ENCODE measurements at places on chromosomes 3 and 15.

GRCh38 chr3:6113338-6113737 is 747.6 kb upstream of the GRM7 start:
- no peak for DNase-seq

- no peak for DNase-seq
Measured at GRCh38 chr15:101709466-101709865, 14.8 kb downstream of the TARS3 start.

- no peak for DNase-seq
Measured at GRCh38 chr3:46609944-46610722, 2.2 kb upstream of the FAM240A start.

DNA sequence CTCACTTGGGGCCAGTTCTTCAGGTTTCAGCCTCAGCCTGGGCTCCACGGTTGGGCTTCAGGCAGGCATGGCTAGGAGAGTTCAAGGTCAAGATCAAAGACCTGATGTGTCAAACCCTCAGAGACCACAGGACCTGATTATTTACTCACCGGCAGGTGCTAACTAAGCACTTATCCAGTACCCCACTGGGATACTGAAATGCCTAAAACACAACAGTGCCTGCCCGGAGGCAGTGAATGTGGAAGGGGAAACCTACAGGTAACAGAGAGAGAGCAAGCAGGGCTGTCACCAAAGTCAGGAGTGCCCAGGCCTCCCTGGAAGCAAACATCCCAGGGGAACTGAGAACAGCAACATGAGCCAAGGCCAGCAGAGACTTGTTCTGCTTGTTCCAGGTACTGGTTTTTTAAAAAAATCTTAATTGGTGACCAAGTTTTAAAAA is 6.7 kb downstream of the IDH2 start:
- DNase-seq, result no peak

GRCh38 chr15:64623347-64623996 is 151.9 kb downstream of the RBPMS2 start:
- no peak for DNase-seq

- DNase-seq, result no peak
Measured at GRCh38 chr3:184603151-184604030, 41.8 kb downstream of the EPHB3 start.

DNA sequence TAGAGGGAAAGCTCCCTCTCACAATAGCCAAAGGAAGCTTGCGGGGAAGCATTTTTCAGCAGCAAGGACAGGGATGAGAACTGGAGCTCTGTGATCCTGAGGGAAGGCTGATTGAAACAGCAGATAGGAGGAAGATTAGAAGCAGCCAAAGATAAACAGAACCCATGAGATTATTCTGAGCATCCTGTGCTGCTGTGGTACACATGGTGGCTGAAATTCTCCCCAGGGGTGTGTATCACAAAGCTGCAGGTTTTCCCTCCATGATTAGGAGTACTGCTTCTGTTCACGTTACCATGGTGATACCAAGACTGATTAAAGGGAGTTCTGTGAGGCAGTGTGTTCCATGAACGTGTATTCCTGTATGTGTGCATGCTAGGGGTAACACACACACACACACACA is 30.3 kb upstream of the PSMD6 start:
- no peak for DNase-seq

GRCh38 chr15:100471933-100472332 is 56.8 kb downstream of the CERS3 start:
- DNase-seq, result no peak

DNA sequence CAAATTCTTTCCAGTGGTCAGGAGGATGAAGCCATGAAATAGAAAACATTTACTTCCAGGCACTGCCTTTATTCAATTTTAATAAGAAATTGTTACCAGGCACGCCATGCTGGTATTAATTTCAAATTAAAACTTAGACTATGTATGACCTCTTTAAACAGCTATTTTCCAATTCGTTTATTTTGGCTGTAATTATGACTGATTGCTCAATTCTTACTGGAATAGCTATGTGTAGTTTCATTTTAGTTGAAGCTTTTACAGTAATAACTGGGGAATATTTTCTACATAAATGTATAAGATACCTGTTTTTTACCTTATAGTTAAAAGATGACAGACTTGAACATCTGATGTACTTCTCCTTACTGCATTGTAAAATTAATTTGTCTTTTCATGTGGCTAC is 480.0 kb upstream of the GOLIM4 start:
- no peak for DNase-seq

DNA sequence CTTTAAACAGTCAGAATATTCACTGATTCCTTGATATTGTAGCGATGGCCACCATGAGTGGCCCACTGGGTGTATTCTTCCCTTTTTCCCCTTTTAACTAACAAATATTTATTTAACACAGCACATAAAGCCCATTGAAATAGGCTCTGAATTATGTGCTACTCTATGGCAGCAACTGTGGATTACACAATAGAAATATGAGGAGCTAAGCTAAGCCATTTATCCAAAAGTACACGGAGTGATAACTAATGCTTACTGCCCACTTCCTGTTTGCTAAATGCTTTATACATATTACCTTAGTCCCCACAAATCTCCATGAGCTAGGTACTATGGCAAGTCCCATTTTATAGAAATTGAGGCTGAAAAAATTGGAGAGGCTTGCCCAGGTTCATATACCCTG is 17.9 kb downstream of the ILDR1 start:
- no peak for DNase-seq

GRCh38 chr3:46595819-46596314 is 16.5 kb upstream of the FAM240A start:
- no peak for DNase-seq

- DNase-seq, result no peak
Measured at GRCh38 chr3:24067483-24067882, 122.4 kb downstream of the NR1D2 start.

DNA sequence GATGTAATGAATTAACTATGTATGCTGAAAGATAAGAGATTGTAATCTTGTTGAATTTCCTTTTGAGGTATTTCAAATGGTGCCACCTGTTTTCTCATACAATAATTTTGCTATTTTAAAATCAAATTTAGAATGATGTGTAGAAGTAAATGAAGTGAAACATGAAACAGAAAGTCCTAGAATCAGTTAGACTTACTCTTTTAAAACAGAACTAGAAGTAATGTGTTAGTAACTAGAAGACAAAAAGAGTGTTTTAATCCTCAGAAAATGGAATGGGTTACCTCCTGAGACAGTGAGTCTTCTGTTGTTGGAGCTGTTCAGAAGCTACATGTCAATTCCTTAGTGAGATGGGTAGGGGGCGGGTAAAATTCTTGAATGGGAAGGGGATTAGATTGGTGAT is 8.1 kb upstream of the MAP2K5 start:
- no peak for DNase-seq

DNA sequence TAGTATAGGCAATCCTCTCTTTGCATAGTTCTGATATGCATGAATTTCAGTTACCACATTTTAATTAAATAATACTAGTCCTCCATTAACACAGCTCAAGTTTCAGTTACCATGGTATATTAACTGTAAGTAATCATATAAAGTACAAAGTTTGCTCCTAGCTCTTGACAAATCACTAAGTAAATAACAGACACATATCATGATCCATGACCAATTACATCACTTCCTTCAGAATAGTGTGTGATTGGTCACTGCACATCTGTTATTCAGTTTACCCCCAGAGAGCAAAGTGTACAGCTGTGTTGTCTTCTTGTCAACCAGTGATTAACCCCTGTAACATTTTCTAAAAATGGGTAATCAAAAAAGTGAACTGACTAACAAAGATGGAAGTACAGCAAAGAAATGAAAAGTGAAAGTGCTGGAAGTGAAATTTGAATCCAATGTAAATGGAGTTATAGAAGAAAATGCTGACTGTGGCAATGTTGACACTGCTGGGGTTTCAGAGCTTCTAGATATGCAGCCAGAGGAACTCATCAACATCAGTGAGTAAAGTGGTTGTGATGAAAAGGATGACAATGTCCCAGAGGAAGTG is 30.2 kb upstream of the LEKR1 start:
- no peak for DNase-seq

DNA sequence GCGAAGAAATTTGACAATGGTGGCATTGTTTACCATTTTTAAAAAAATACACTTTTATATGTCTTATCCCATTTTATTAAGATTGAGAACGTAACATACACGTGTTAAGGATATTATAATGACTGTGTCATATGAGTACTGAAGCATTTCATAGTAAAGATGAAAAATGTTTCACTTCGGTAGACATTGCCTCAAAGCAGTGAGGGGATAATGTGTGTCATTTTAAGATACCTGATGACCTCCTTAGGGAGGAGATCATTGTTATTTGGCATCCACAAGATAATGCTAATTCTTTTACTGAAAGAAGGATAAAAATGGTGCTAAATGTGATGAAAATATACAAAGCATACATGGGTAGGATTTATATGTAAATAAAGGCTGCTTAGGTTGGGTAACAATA is 107.3 kb downstream of the STAC start:
- no peak for DNase-seq

GRCh38 chr3:127568586-127568985 is 21.9 kb downstream of the TPRA1 start:
- no peak for DNase-seq

DNA sequence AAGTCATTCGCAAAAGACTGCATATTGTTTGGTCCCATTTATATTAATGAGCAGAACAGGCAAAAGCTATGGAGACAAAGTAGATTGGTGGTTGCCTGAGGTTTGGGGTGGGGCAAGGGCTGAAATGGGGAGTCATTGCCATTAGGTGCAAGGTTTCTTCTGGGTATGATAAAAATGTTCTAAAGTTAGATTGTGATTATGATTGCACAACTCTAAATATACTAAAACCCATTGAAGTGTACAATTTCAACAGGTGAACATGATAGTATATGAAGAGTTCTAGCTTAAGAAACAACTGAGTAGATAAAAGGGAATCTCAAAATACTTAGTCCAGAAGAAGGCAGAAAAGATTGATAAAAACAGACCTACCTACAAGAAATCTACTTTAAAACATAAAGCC is 56.7 kb downstream of the PAK2 start:
- DNase-seq, result no peak

DNA sequence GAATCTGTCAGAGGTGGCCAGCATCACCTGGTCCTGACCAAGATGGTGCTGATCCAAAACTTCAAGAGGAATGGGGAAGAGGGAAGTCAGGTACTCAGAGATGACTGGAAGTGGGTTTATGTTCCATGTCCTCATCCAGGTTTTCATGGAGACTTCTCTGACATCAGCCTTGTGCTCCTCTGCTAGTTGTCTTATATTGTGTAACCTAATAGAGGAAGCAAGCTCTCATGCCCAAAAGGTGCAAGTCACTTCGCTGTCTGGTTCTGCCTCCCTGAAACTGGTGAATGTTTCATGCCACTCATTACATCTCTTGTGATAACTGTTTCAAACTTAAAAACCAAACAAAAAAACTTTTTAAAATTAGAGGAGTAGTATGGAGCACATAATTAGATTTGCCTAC is 127.2 kb upstream of the MANF start:
- DNase-seq, result no peak

DNA sequence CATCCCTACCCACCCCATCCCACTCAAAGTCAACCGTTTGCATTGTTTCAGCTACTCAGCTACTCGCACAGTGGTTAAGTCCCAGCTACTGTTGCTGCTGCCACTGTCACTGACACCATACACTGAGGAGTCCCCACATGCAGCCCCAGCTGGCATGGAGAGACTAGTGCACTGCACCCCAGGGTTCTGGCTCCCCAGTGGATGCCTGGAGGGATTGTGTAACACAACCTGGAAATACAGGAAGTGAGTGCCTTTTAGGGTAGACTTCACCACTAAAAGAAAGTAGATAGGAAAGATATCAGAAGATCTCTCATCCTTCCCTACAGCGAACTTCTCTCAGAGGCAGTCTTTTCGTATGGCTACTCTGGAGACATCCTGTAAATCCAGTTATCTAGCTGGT is 169.2 kb upstream of the STRIT1 start:
- DNase-seq, result no peak

- no peak for DNase-seq
Measured at GRCh38 chr3:183468424-183468823, 40.0 kb upstream of the MCF2L2 start.

- DNase-seq, result no peak
Measured at GRCh38 chr3:197496746-197497125, 59.0 kb downstream of the BDH1 start.

DNA sequence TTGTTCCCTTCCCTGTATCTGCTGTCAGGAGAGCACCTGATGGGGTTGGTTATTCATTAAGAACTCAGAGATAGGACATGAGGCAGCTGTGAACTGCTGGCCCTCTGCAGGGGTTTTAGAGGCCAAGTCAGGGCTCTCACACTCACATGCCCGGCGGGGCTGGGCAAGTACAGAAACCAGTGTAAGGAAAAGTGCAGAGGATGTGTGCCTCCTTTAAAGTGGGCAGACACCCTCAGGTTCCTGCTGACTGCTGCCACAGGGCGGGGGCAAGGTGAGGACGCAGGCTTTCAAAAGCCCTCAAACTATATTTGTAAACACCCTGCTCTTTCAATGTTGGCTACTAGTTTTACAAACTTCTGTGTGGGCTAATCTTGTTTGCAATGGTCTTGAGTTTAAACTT is 22.4 kb downstream of the CXCR6 start:
- no peak for DNase-seq

- no peak for DNase-seq
Measured at GRCh38 chr15:72827226-72827625, 43.7 kb upstream of the ADPGK start.

DNA sequence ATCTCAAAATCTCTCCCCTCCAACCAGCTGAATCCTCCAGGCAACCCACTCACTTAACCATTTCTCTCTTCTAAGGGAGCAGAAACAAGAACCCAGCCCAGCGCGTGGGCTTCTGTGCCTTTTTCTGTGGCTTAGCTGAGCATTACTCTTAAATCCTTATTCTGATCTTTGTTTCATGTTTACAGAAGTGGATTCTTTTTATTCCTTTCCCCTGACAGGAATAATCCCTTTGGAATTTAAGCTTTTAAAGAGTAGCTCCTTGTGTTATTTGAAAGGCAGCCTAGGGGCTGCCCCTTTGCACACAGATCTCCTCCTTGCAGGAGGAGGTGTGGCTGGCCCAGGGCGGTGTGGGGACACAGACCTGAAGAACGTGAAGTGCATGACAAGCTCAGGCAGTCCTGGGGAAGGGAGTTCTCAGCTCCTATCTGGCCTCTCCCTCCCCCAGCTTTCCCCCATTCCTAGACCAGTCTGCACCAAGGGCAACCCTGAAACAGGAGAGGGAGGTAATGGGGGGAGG is 77.1 kb upstream of the UBE2E1 start:
- no peak for DNase-seq

DNA sequence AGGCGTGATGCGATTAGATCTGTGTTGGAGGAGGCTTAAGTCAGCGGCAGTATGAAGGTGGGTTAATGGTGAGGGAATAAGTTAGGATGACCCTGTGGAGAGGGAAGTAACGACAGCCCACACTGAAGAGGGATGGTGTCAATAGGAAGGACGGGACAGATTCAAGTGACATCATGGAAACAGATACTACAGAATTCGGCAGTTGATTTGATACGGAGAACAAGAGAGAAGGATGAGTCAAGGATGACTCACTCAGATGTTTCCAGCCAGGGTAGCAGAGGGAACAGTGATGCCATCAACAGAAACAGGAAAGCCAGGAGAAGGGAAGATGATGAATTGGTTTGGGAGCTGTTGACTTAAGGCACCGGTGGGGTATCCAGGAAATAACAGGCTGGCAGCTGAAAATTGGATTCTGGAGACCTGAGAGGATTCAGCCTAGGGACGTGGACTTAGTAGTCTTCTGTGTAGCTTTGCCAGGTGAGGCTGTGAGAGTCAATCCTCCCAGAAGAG is 38.0 kb downstream of the SHC4 start:
- no peak for DNase-seq

GRCh38 chr15:47477341-47477740 is 240.0 kb upstream of the SEMA6D start:
- DNase-seq, result no peak

- no peak for DNase-seq
Measured at GRCh38 chr3:149969110-149969939, 1.4 kb downstream of the PFN2 start.

- DNase-seq, result no peak
Measured at GRCh38 chr3:188594139-188594538, 440.2 kb downstream of the LPP start.

Data from stimulated activated naive CD4-positive, alpha-beta T cell (primary cell).